ENCODE measurements at places on chromosomes 3 and 15.

DNA sequence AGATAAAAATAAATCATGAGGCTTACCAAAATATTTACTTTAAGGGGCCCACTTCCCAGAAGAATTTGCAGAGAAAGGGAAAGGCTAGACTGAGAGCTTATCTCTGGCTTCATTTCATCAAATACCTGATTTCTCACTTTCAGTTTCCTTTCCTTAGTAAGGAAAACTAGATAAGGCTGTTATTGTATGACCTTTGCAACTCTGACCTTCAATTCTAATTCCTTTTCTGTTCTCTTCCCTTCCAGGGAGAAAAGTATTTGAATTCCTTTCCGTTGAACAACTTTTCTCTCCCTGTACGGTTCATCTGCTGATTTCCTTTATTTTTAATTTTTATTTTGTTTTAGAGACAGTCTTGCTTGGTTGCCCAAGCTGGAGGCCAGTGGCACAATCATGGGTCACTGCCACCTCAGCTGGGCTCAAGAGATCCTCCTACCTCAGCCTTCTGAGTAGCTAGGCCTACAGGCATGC is 7.1 kb upstream of the PXK start:
- DNase-seq = no peak

DNA sequence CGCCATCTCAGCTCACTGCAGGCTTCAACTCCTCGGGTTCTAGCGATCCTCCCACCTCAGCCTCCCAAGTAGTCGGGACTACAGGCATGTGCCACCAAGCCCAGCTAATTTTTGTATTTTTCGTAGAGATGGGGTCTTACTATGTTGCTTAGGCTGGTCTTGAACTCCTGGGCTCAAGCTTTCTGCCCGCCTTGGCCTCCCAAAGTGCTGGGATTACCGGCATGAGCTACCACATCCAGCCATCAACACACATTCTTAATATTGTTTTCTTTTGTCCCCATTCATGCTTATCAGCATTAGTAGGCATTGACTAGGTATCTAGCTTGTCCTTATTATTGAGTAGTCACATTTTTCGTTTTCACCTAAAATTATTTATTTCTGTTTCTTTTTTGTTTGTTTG is 168.3 kb downstream of the GHSR start:
- no peak for DNase-seq

GRCh38 chr3:170697131-170697530 is 111.3 kb upstream of the SLC7A14 start:
- no peak for DNase-seq

- no peak for DNase-seq
Observed at GRCh38 chr3:37375184-37376127, 201.1 kb upstream of the LRRFIP2 start.

DNA sequence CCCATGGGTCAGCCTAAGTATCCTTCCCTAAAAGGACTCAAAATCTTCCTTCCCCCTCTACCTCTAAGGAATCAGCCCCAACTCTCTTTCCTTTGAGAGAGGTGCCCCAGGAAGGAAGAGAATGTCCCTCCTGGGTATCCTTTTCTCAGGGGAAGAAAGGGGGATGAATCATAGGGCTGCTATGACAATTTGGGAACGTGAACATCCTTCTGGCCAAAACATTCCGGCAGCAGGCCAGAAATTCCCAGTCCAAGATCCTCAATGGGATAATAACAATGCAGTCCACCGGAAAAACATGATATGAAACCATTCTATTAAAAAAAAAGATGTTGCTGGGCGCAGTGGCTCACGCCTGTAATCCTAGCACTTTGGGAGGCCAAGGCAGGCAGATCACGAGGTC is 50.8 kb upstream of the CACNA2D3 start:
- DNase-seq = no peak

DNA sequence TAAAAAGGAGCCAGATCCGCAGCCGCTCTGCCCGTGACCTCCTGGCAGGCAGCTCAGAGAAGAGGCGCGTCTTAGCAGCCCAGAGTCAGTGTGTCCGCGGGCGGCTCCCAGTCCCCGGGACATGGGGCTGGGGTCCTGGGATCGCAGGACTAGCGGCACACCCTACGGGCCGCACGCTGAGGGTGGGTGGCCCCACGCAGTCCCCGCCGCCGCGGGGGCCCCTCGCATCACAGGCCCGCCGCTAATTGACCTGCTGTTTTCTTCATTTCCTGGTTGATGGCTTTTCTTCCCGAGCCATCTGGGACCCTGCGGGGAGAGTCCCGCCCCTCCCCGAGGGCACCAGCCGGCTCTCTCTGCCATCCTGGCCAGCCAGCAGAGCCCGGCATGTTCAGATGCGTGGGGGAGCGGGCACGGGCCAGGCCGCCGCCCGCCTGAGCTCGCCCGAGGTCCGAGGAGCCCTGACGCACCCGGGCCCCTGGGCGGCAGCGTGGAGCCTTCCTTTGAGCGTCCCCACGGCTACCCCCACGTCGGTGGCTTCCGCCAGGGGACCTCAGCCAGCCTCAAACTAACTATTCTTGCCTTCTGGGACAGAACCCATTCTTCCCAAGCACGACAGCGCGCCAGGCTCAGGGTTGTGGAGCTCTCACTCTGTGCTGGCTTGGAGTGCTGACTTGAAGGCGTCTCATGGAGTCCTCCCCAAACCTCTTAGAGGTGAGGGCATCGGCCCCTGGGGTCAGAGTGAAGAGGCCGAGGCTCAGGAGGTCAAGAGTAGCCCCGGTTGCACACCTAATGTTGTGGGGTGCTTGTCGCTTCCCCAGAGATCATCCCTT is 34.6 kb upstream of the CACNA2D3 start:
- peak; percentile 80 for DNase-seq

GRCh38 chr15:93985925-93986324 is 245.4 kb upstream of the MCTP2 start:
- no peak for DNase-seq

DNA sequence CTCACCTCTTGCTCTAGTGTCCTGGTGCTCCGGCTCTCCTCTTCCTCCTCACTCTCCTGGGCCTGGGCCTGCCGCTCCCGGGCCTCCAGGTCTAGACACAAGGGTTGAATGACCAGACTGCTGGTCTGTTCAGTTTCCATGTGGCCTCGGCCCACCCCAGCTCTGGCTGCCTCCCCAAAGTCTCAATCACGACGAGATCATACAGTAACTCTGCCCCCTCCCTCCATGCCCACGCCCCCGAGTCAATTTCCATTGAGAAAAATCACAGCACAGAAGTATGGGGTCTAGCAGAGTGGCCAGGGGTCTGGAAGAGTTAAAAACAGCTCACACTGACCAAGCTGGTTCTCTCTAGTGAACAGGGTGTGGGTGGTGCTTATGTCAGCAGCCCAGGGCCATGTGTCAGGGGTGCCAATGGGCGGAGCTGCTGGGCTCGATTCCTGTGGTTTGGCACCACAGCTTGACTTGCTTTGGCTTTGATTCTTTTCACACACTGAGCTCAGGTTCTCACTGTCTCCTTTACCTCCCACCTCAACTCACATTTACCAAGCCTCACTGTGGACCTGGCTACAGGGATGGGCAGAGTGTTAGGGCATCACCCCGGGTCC is 6.9 kb downstream of the C15orf62 start:
- no peak for DNase-seq

DNA sequence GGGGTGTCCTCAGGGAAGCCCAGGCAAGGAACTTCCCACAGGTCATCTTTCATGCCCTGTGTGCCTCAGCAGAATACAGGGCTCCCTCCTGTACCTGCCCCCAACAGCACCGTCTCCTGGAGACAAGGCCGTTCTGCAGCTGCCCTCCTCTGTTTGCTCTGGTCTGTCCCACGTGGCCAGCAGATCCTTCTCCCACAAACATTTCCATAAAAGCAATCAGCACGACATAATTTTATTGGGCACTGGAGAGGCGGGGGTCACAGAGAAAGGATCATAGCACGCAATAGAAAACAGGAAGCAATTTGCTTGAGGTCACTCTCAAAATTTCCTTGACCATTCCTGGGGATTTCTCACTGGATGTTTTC is 29.4 kb downstream of the STARD5 start:
- no peak for DNase-seq

DNA sequence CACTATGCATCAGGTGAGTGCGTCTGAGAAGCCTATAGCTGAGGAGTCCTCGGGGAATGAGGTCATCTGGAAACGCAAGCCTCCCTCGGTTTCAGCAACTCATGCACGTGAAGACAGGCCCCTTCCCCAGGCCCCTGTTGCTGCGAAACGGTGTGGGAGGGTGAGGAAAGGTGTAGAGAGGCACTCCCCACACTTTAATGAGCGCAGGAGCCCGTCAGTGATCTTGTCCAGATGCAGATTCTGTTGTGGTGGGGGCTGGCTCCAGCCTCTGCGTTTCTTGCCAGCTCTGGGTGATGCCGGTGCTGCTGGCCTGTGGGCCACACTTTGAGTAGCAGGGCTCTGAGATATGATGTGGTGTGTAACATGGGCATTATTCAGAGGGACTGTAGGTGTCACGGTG is 38.6 kb upstream of the LACTB start:
- no peak for DNase-seq

GRCh38 chr3:184337399-184337714 is at the start of gene FAM131A:
Gene FAM131A (plus strand): TSS chr3:184337600. CDS start chr3:184337631, 31 bp downstream.
- peak; percentile 42 for DNase-seq

DNA sequence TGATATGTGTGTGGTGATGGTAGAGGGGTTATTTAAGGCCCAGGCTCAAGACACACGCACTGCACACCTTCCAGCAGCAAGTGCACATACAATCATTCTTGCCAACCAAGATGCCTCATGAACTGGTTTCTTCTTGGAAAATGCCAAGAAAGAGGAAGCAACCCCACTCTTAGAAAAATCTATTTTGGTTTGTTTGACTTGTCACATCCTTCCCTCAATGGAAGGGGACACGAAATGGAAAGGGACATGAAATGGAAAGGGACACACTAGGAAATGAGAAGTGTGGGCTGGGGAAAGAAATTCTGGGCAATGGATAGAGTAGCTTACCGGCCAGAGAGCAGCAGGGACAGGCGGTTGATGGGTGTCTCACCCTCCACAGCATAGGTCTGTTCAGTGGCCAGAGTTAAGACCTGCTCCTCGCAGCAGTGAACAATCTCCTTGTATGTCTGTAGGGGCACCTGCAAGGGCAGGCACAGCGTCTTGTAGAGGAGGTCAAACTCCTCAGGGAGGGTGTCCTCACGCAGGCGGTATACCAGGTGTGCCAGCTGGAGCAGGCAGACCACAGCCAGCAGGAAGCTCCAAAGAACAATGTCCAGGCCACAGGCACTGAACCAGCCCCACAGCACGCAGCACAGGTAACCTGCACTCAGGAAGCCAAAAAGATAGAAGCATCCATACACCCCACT is 640 bp downstream of the POPDC2 start:
- no peak for DNase-seq

- peak; percentile 8 for DNase-seq
Observed at GRCh38 chr3:123406598-123406997, 42.3 kb downstream of the ADCY5 start.

Data from NCI-H69 (cell line).